ENCODE measurements at places on chromosomes 1 and 21. TPM values are rescaled to one million over a fixed set of nuclear protein-coding genes. Genes with fewer than 3 reads are reported as not detected.

Gene TMEM54
- total RNA-seq = 61.9 TPM

- no peak for DNase-seq
Measured at GRCh38 chr1:223714849-223715603, 2.7 kb downstream of the CAPN2 start.

DNA sequence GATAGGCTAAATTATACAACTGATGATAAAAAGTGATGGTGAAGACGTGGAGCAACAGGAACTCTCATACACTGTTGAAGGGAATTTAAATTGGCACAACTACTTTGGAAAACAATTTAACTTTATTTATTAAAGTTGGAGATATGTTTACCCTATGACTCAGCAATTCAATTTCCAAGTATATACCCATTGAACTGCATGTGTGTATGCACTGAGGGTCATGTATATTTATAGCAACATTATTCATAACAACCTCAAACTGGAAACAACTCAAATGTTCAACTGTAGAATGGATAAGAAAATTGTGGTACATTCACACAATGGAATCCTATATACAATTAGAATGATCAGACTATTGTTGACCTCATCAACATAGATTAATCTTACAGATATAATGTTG is 16.5 kb upstream of the BCAS2 start:
- DNase-seq = no peak

- DNase-seq = no peak
Measured at GRCh38 chr1:10779201-10779600, 17.2 kb downstream of the CASZ1 start.

- no peak for DNase-seq
Measured at GRCh38 chr1:215631040-215631439, 63.9 kb downstream of the KCTD3 start.

Measured in suprapubic skin (tissue), 4 donors.